AG10803 (cell line): ENCODE measurements at places on chromosomes 12 and 14.
A peak's percentile ranks its signal among the peaks of the same experiment; 100 is the strongest.

GRCh38 chr14:105358140-105358846, 40.0 kb upstream of the TEX22 start:
- DNase-seq: no peak

DNA sequence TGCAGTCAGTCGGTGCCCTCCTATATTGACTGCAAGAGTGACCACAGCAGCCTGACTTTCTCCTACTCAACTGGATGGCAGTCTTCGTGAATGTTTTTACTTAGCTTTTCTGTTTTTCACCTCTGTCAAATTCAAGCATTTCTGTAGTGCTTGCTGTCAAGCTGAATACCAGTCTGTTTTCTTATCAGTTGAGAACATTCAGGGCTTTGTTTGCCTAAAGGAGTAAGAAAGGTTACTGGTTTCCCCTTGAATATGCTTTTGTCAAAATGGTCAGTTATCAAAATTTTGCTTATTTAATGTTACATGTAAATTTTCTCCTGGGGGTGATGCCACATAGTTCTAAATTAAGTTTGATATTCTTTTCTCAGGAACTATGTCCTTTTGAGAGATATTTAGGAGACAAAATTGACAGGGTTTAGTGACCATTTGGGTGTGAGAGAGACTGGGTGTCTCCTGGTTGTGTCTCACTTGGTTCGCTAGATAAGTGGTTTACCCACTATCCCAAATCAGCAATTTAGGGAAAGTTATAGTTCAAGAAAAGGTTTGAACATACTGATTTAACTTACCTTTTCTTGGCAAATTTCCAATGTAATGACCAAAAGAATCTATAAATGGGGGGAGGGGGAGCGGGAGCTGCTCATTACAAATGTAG, 366.3 kb downstream of the TMTC2 start:
- DNase-seq: no peak

DNA sequence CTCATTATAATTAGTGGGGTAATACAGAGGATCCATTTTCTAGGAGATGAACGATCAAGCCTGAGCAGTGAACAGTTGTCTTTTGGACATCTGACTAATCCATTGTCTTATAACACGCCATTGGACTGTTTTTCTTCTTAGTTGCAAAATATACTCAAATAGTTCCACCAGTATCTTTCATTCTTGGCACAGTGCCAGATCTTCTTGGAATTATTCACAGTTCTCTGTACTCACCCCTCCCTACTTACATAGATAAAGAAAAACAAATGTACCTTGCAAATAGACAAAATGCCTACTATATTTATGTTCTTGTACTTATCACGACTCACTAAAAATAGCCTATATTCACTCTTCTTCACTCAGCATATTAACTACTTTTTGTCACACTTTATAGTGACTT, 3.8 kb downstream of the CBLN3 start:
- DNase-seq: peak; percentile 82

- DNase-seq: peak; percentile 23
Observed at GRCh38 chr12:75852143-75852542, 179.4 kb downstream of the PHLDA1 start.

DNA sequence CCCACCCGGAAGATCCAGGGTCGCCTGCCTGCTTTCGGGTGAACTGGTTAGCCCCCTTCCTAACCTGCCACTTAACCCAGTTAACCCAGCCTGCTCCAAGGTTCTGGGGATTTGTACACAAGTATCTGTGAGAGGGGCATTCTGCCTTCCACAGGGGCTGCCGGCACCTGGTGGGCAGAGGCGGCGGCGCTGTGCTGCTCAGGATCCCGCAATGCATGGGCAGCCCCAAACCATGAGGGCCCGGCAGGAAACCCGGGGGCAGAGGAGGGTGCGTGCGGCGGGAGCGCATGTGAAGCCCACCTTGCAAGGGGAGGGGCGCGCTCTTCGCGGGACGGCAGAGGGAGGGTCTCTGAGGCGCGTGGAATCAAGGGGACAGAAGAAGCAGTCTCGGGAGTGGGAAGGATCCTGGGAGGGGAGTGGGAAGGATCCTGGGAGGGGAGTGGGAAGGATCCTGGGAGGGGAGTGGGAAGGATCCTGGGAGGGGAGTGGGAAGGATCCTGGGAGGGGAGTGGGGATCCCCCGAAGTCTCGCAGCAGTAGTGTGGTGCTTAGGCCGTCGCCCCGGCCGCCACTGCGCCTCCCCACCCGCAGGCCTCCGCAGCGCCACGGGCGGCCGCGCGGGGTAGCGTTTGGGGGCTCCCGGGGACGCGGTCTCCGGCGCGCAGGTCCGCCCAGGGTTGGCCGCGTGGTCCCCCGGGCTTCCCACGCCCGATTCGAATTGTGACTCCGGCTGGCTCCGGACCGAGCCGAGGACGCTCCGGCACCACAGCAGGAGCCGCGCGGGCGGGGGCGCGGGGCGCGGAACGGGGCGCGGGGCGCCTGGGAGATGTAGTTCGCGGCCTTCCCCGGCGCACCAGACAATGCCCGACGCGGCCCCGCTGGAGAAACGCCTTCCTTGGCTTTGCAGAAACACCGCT, 4.9 kb upstream of the MTA1 start:
- DNase-seq: peak; percentile 61
